ENCODE measurements at places on chromosomes 13 and 19. TPM values are rescaled to one million over a fixed set of nuclear protein-coding genes. Genes with fewer than 3 reads are reported as not detected.

DNA sequence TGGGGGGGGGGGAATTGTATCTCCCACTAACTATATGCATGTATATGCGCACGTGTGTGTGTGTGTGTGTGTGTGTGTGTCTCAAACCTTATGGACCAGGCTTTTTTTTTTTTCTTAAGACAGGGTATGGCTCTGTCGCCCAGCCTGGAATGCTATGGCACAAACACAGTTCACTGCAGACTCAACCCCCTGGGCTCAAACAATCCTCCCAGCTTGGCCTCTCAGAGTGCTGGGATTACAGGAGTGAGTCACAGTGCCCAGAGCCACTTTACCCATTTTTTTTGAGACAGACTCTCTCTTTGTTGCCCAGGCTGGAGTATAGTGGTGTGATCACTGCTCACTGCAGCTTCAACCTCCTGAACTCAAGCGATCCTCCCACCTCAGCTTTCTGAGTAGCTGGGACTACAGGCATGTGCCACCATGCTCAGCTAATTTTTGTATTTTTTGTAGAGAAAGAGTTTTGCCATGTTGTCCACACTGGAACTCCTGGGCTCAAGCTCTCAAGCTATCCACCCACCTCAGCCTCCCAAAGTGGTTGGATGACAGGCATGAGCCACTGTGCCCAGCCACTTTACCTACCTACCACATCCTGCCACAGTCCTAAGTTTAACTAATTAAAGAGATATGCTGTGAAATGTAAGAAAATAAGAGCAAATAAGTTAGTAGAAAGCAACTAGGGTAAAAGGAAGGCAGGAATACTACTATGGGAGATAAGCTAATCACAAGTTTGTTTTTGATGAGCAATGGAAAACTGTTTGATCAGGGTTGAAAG lies 2.4 kb downstream of the ZMYM5 start:
- DNase-seq: no peak

GRCh38 chr13:96651598-96651997 lies 342.7 kb downstream of the OXGR1 start:
- DNase-seq: no peak

DNA sequence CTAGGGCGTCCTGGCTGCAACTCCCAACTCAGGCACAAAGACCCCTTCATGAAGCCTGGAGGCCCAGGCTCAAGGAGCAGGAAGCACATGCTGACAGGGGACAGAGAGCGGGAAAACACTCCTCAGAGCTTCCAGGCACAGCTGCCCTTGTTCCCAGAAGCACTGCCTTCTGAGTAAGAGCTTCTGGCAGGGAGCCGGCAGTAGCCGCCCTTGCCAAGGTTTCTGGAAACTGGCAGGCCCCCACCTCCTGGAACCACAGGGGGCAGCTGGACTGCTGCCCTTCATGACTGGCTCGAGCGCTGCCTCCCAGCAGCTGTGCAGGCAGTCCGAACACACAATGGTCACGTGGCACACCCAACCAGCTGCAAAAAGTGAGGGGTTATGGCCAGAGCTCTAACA lies 33.6 kb upstream of the EPHX3 start:
- peak; percentile 37 for DNase-seq

DNA sequence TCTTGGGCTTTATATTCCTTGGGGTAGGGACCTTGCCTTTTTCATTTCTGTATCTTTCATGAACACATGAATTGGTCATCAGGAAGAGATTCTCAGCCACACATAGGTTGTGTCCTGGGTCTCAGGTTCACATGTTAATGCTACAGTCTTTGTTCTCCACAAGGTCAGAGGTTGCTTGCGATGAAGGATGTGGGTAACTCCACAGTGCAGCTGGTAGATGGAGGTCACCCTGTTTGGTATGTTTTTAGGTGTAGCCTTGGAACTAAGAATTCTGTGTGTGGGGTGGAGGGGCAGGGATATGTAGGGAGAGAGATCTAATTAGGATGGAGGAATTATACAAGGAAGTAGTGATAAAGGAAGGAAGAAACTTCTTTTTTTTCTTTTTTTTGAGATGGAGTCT lies 23.2 kb downstream of the CEACAM1 start:
- no peak for DNase-seq

DNA sequence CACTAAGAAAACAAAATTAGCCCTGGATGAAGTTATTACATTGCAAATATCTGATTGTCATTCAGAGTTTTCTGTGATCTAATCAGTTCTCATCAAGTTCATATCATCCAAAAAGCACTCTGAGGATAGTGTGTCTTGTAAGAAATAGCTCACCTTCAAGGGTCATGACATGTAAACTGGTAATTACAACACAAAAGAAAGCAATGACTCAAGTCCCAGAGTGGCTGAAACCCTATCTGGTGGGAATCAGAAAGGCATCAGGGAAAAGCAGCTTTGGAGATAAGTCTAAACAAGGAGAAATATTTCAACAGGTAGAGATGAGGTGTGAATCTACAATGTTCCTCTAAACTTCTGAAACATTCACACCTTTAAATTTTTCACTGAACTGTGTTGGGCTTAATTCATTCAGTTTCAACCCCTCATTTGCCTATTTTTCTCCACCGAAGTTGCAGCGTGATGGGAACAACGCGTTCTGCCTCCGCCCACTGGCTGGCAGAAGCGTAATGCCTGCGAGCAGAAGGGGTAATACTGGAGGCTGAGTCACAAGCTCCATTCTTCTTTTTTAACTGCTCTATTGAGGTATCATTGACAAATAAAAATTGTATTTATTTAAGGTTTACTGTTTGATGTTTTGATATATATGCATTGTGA lies 155.2 kb upstream of the IPO5 start:
- no peak for DNase-seq

DNA sequence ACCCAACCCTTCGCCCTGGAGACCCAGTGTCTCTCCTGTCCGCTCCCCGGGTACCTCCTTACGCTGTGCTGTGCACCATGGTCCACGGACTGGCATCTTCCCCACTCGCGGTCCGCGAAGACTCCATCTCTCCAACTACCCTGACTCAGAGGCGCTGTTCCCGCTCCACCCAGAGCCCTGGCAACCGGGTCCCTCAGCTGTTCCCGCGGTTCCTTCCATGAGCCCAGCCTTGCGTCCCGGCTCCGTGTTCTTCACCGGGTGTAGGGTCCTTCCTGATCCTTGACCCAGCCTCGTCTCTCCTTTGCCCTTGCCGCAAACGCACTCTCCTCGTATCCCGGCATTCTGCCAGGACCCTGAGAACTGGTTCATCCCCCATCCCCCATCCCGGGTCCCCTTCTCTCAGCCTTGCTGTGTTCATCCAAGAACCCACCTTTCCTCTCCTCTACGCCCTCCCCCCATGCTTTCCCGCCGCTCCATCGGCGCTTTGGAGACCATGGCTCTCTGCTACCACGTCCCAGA lies 664 bp downstream of the ICAM5 start:
- no peak for DNase-seq

DNA sequence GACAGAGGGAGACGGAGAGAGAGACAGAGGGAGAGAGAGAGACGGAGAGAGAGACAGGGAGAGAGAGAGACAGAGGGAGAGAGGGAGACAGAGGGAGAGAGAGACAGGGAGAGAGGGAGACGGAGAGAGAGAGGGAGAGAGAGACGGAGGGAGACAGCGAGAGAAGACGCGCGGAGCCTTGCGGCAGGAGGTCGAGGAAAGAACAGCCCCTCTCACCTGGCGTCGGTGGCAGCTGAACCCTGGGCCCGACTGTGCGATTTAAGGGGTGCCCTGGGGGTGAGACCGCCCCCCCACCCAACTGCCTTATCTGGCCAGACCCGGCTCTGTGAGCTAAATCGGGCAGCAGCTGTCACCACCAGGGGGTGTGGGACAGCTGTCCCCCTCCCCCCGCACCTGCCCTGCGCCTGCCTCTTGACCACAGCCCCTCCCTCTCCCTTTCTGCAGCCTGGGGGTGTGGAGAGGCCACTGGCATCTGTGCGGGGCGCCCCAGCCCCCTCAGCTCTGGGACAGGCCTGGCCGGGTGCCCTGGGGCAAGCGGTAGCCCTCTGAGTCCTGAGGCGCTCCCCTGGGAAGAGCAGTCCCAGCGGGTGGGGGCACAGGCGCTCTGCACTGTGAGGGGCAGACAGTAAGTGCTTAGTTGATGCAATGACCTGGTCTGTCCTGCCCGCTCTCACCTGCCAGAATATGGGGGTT lies 10.8 kb downstream of the JOSD2 start:
- DNase-seq: no peak

DNA sequence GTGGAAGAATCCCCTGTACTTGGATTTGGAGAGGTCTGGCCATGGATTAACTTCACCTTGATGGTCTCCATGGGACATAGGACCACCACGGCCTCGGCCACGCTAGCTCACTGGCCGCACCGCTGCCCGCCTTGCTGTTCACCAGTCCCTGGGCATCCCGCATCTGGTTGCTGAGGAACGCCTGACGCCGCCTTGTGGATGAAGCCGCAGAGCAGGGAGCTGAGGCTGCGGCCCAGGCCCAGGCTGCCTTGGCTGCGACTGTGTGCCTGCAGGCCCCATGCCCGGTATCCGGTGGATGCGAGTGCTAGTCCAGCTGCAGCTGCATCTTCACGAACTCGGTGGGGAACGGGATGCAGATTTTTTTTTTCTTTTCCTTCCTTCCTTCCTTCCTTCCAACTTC lies 1407.1 kb downstream of the UQCRFS1 start:
- no peak for DNase-seq

- no peak for DNase-seq
Measured at GRCh38 chr19:41620171-41620570, 6.7 kb downstream of the CEACAM4 start.

- DNase-seq: no peak
Measured at GRCh38 chr13:99978799-99979452, 2.7 kb upstream of the ZIC2 start.

- no peak for DNase-seq
Measured at GRCh38 chr19:48686088-48686487, 9.7 kb upstream of the FUT2 start.

GRCh38 chr19:4139614-4140236 lies 13.7 kb upstream of the CREB3L3 start:
- no peak for DNase-seq

DNA sequence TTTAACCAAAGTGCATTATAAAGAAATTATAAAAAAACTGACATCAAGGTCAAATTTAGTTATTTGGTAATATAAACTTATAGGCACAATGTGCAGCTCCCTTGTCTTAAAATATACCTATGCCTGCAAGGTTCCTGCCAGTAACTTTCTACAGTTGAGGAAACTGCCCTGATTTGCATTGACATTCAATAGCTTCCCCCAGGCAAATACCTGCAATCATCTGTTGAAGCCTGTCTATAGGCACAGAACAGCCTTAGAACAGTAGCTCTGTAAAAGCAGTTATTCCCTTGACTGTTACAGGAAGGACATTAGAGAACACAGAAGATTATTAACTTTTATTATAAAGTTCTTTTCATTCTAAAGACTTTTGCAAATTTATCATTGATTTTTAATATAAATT lies 1239.5 kb downstream of the PCDH9 start:
- DNase-seq: no peak

GRCh38 chr13:66113882-66114526 lies 1116.1 kb downstream of the PCDH9 start:
- no peak for DNase-seq

- DNase-seq: peak; percentile 32
Measured at GRCh38 chr13:50691681-50692263, 151.7 kb downstream of the DLEU7 start.

DNA sequence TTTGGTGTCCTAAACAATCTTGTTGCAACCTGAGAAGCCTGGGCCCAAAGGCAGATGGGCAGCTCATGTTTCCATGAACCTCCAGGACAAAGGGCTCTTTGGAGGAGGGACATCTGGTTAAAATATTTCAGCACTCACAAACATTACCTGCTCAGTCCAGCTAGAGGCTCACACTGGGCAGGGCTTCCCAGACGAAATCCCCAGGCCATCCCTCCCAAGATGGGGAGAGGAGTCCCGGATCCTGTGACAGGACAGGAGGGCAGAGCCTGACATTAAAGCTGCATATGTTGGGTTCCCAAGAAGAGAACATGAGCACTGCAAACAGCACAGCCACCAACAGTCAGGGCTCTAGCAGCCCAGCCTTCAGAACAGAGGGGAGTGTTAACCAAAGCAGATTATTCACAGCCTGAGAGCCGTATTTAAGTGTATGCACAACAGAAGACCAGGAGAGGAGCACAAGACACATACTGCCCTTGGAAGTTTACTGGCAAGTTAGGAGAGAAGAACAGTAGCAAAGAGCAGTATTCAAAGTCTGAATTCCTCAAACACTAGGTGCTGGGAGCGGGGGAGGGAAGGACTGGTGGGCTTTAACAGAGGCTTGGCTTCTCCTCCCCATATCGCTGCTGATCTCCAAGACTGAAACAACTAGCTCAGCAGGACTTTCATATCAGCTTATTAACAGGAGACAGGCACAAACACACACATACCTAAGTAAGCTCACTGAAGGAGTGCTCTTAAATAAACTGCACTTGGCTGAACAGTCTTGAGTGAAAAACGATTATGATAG lies 12.3 kb downstream of the ATP7B start:
- no peak for DNase-seq

GRCh38 chr13:32228330-32229041 lies 86.7 kb downstream of the ZAR1L start:
- no peak for DNase-seq

GRCh38 chr19:14471436-14472187 lies 3.5 kb downstream of the PTGER1 start:
- no peak for DNase-seq

- no peak for DNase-seq
Measured at GRCh38 chr13:46100191-46100815, 4.5 kb downstream of the CPB2 start.

- DNase-seq: no peak
Measured at GRCh38 chr13:27772651-27773425, 19.4 kb upstream of the GSX1 start.

Gene THAP8
- 20.1 TPM for polyA plus RNA-seq

Gene ZNF844
- 9.7 TPM for polyA plus RNA-seq

Gene PPP2R1A
- polyA plus RNA-seq: 182 TPM

Gene TIMM29
- 19.7 TPM for polyA plus RNA-seq

Gene SELENOV
- polyA plus RNA-seq: not detected

Gene ZNF8
- 1.8 TPM for polyA plus RNA-seq

Gene C1QTNF9B
- polyA plus RNA-seq: 0.49 TPM

Gene ZNF729
- polyA plus RNA-seq: not detected

Gene LIM2
- not detected for polyA plus RNA-seq

Gene IFNL1
- not detected for polyA plus RNA-seq

Gene TNFSF9
- polyA plus RNA-seq: 0.91 TPM

Gene FXYD3
- polyA plus RNA-seq: 170 TPM

Gene PARP4
- polyA plus RNA-seq: 24.9 TPM
